CD4-positive, alpha-beta T cell treated with Interleukin-21 for 1 hour (primary cell): ENCODE measurements at places on chromosomes 12 and 14.

DNA sequence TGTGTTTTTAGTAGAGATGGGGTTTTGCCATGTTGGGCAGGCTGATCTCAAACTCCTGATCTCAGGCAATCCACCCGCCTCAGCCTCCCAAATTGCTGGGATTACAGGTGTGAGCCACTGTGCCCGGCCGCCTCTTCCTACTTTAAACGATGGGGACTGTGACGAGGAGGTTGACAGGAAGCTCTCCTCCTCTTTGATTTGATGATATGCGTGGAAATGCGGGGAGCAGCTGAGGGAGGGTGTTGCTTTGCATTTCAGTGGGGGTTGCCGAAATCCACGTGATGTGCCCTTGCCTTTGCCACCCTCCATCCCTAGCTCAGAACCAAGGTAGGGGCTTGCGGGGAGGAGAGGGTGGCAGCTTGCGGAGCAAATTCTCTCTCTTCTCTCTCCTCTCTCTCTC is 189.6 kb downstream of the AACS start:
- no peak for DNase-seq

DNA sequence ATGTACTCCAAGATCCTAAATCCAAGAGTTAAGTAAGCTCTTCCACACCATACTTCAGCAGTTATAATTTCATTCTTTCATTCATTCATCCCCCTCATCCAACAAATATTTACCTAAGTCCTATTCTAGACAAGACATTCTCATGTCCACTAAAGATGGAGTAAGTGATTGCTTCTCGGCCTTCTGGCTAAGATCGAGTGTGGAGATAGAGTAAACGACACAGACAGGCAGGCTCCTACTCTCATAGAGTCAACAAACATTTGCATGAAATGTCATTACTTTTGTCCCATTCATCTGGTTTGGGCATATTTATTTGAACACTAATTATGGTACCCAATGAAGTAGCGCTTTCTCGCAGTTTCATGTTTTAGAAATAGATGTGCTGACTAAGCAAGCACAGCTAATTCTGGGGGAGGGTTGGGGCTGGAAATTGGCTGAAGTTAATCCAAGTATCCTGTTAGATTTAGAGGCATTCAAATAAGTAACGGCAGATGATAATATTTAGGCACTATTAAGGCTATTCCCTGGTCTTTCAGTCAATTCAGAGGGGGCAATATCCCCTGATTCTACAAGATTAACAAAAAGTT is 176.5 kb downstream of the CEP128 start:
- no peak for DNase-seq

- no peak for DNase-seq
Measured at GRCh38 chr12:127588249-127588648, 678.7 kb upstream of the TMEM132C start.

- no peak for DNase-seq
Measured at GRCh38 chr12:131736446-131737149, 25.7 kb downstream of the SFSWAP start.

DNA sequence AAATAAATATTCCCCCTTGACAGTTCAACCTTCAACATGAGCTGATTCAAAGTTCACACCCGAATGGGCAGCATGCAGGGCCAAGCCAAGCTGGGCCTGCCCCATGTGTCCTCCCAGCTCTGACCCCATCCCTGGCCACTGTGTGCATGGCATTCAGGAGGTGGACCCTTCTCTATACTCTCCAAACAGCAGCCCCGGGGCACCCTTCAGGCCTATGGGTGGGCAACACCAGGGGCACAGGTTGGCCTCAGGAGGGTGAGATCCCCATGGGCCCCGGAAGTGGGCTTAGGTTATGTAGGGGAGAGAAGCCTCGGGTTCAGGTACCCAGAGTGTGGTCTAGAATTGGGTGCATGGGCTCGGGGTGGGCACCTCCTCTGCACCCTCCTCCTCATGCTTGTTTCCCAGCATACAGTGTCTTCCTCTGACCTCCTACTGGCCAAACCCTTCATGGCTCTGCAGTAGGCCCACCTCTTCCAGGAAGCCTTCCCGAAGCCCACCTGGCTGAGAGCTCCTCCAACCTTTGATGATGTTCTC is 31.5 kb upstream of the BCL7A start:
- DNase-seq, result no peak
